NCI-H774 (cell line): ENCODE measurements at places on chromosomes 16 and 17.

- no peak for DNase-seq
Measured at GRCh38 chr17:73910821-73911515, 266.7 kb upstream of the SDK2 start.

DNA sequence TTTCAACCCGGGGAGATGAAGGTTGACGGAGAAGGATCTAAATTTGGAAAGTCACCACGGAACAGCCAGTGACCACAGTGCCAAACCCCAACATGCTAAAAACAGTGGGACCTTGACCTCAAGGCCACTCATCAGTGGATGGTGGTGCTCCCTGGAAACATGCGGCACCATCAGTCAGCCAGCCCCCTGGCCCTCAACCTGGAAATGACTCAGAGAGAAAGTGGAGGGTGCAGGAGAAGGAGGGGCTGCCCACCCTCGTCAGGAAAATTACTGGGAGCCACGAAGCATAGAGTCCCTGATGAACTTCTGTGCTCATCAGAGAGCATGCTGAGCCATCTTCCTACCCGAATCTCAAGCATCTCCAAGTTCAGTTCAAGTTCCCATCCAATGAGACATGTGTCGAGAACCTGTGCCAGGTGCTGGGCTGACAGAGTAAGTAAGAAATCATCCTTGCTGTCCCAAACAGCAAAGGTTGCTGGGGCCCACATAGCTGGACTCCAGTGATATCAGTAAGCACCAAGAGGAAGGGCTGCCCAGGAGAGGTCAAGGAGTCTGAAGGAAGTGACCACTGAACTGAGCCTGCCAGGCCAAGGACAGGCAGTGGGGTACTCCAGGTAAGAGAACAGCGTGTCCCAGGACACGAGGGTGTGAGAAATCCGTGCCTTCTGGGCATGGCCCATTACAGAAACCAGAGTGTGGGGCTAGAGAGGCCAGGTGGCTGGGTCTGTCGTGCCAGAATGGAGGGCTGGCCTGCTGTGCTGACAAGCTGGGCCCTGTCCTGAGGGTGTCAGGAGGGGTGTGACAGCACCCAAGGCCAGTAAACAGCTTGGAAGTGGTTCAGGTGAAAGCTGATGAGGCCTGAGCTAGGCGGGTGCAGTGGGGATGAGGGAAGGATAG is 5.2 kb downstream of the PECAM1 start:
- DNase-seq: no peak

GRCh38 chr16:72829846-72830775 is 217.8 kb downstream of the ZFHX3 start:
- no peak for DNase-seq

DNA sequence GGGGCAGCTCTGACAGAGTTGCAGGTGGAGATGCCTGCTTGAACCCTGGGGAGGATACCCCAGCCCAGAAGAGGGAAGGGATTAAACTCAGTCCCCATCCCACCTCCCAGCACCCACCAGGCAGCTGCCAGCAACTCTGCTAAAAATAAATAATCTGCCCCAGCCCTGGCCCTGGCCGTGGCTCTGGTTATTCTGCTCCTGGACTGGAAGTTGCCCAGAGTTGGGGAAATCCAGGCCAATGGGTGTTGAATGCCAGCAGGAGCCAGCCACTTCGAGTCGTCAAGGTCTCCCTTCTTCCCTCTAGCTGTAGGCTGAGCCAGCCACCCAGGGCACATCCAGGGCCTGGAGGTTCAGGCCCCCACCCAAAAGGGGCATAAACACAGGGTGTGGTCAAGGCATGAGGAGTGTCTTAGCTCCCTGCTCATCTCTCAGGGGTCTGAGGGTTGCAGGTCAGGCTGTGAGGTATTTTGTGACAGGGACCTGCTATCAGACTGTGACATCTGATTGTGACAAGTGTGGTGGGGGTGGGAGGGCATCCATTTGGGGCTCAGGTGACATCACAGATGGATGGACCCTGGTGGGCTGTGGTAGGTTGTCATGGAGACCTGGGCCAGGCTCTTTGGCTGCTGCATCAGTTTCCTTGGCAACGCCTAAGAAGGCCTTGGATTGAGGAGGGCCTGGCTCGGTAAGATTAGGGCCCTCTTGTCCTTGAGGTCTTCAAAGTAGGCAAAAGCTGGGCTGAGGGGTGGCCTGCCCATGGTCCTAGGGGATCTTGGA is 1.0 kb upstream of the RRAD start:
- DNase-seq: no peak

- DNase-seq: no peak
Measured at GRCh38 chr17:79461041-79461440, 149.8 kb downstream of the RBFOX3 start.

GRCh38 chr17:73422121-73422520 is 110.3 kb upstream of the CDC42EP4 start:
- no peak for DNase-seq

- DNase-seq: no peak
Measured at GRCh38 chr16:89013692-89014402, 36.8 kb upstream of the CBFA2T3 start.

GRCh38 chr17:5873781-5874180 is 196.4 kb upstream of the WSCD1 start:
- no peak for DNase-seq

GRCh38 chr17:76076765-76077583 is 2.0 kb upstream of the ZACN start:
- DNase-seq: no peak

- DNase-seq: no peak
Measured at GRCh38 chr17:74466111-74466827, at the start of gene CD300A. Gene CD300A, plus strand, starts transcription at chr17:74466634. Its CDS starts 70 bp downstream, at chr17:74466704.

- no peak for DNase-seq
Measured at GRCh38 chr16:4214215-4214621, 27.7 kb downstream of the SRL start.

GRCh38 chr16:84746875-84747274 is 47.1 kb downstream of the USP10 start:
- DNase-seq: no peak

GRCh38 chr17:75126954-75127353 is 4.6 kb downstream of the NT5C start:
- no peak for DNase-seq

GRCh38 chr17:42720996-42721583 is 23.8 kb downstream of the EZH1 start:
- peak; percentile 77 for DNase-seq

GRCh38 chr16:19997734-19998133 is 76.0 kb downstream of the GPR139 start:
- DNase-seq: no peak

GRCh38 chr16:28208824-28209223 is 2.9 kb downstream of the XPO6 start:
- DNase-seq: no peak

DNA sequence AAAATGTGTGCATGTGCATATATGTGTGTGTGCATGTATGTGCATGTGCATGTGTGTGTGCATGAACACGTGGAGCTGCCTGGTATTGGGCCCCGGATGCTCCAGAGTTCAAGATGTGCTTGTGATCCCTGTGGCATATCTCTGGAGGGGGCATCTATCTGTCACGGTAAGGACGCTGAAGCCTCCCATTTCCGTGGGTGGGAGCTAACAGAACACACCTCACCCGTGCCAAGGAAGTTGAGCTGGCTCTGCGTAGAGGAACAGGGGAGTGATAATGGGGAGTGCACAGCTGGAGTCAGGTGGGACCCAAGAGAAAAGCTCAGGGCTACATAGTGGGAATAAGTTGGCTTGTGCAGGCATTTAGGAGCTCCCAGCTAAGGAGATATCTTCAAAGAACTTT is 12.7 kb downstream of the ELMO3 start:
- no peak for DNase-seq

- DNase-seq: no peak
Measured at GRCh38 chr16:61834082-61834481, 202.2 kb downstream of the CDH8 start.

DNA sequence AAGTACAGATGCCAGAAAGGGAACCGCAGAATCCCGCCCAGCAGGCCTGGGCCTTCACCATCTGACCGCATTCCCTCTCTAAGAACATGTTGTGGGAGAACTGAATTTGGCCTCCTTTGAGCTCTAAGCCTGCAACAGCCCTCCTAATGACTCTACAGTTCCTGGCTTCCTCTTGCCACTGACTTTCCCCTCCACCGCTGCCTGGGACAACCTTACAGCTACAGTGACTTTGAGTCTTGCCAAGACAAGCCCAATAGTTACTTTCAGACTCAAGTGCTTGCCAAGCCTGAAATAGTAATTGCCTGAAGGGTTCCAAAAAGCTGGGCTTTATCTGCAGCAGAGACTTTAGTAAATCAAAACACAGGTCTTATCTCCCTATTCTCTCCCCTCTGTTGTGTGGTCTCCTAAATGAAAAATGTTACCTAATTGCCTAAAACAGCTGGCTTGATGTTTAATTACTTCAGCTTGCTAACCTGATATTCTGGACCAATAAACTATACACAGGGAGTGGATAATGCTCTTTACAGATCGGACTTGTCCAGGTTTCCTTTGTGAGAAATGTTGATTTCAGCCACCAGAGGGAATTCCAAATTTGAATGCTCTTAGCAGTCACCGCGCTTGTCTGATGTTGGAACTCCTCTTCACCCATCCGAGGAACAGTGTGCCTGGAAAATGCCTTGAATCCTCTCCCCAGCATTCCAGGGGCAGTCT is 85.1 kb upstream of the TBX2 start:
- DNase-seq: no peak

DNA sequence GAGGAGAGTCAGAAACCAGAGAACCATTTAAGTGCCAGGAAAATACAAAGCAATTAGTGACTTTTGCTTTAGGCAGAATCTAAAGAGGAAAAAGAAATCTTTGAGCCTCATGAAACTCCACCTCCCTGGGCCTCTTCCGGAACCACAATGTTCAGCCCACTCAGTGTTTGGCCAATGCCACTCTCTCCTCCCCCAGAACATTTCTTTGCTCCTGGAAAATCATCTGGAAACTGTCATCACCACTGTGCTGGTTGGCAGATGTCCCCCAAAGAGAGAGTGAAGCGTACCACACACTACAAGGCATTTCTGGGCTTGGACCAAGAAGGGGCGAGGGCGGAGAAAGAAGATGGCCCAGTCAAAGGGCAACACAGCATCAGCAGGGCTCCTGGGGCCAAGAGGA is 7.1 kb upstream of the SOX9 start:
- no peak for DNase-seq

- no peak for DNase-seq
Measured at GRCh38 chr16:49832177-49832576, 23.7 kb downstream of the ZNF423 start.

DNA sequence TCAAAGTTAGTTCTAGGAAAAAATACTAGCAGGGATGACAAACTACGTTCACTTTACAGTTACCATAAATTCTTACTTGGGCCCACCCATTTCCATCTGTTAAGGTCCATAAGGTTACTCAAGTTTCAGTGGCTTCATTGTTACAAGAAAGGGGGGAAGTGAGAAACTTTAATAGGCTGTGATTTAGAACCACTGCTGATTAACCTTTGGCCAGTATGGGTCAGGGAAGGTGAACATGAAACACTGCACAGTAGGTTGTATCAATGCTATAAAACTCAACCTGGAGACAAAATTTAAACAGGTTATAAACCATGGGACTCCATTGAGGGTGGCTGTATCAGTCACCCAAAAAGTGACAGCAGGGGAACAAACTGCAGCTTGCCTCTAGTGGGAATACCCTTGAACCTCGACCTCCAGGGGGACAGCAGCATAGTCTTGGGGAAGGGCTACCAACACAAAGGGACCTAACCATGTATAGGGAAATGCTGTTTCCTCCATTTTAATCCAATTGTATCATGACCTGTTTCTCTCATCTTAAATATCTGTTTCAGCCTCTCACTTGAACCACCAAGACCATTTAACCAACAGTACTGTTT is 10.4 kb downstream of the PTRH2 start:
- no peak for DNase-seq

DNA sequence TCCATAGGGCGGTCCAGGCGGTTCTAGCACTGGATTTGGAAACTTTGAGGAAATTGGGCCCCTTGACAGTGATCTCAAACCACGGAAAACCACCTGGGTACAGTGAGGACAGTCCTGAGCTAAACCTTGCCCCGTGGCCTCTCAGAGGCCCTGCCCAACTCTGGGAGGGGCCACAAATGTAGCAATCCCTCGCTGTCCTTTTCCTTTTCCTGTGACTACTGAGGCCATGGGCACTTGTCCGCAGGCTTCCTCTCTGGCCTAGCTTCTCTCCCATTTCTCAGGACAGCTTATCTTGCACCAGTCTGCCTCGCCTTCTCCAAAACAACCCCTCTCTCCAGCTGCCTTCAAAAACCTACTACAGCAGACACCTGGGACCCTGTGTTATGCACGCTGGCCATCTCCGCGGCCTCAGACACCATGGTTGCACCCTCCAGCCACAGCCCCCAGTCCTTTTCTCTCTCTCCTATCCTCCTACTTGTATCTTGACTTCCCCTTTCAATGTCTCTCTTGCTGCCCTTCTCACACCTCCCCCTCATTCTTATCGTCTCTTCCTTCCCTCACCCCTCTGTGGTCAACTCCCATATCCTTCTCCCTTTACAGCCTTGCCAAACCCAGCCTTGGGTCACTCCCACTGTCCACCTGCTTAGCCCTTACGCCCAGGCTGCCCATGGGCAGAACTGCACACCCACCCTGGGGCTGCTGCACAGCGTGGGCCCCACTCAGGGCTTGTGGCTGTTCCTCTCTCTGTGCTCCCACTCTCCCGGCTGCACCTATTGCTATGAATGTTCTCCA is 7.6 kb downstream of the SCPEP1 start:
- DNase-seq: no peak

GRCh38 chr17:64401941-64402340 is 11.3 kb upstream of the PECAM1 start:
- DNase-seq: no peak

DNA sequence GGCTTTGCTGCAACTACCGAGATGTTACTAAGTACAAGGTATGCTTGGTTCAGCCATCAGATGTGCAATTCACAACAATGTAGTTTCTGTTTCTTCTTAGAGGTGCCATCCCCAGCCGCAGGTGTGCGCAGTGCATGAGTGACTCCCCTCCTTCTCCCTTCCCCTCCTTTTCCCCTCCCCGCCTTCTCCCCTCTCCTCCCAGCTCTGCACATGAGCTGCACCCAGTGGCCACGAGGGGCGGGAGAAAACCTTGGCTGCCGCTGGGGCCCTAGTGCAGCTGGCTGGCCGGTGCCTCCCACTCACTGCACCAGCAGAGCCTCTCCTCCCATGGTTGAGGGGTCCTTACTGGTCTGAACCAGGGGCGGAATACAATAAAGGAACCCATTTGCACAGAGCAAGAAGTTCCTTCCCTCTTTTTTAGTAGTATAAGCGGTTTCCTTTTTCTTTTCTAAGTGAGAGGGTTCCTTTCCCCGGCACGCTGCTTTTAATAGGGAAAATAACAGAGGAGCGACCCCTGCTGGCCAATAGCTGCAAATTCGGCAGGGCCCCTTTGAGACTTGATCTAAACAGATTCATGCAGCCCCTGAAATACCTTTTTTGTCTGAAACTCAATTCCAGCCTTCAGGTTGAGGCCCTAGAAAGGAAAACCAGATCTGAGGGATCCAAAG is 7.8 kb upstream of the CCL15 start:
- DNase-seq: no peak

DNA sequence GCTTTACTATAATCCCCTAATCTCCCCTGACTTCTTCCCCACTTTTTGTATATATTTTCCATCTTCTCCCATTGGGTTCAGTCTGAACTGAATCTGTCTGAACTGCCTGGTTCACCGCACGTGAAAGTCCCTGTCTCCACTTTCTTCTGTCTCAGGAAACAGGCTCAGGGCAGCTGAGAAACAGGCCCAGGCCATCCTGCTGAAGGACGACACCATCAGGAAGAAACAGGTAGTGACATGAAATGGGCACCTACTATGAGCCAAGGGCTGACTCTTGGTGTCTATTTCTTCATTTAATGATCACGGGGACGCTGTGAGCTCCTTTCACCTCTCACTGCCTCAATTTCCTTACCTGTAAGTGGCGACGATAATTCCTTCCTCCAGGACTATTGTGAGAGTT is 90.5 kb upstream of the HSBP1 start:
- no peak for DNase-seq
